ENCODE measurements at places on chromosomes 3 and 15.

DNA sequence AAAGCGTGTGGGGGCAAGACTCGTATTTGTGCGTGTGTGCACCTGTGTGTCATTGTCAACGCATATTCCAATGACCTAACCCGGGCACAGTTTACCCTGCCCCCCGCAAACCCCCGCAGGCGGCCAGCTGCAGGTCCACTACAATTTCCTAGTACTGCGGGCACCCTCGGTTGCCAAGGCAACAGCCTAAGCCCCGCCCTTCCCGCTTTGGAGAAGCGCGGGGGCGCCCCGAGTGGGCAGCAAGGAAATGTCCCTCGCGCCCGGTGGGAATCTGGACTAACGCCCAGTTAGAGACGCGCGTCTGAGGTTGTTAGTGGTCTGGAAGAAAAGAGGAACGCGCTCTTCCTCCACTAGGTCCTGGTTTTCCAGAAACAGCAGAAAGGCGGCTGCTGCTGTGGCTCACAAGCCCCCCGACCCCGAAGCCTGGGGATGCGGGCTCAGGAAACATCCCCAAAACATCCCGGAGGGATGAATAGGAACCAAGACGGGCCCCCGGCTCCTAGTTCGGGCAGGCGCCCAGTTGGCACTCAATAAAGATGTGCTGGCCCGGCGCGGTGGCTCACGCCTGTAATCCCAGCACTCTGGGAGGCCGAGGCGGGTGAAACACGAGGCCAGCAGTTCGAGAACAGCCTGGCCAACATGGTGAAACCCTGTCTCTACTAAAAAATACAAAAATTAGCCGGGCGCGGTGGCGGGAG is 1.1 kb downstream of the ABHD14A start:
- DNase-seq: peak; percentile 70

GRCh38 chr15:40909662-40910630 is 15.7 kb downstream of the VPS18 start:
- no peak for DNase-seq

DNA sequence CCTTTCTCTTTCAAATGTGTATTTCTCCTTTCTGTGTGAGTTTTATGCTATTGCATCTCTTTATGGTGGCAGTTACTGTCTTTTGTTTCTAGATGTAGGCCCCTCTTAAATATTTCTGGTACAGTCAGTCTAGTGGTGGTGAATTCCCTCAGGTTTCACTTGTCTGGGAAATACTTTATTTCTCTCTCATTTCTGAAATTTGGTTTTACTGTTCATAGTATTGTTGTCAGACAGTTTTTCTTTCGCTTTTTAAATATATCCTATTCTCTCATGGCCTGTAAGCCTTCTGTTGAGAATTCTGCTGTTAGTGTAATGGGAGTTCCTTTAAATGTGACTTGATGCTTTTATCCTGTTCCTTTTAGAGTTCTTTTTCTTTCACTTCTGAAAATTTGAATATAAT is 874.0 kb downstream of the PLOD2 start:
- no peak for DNase-seq

DNA sequence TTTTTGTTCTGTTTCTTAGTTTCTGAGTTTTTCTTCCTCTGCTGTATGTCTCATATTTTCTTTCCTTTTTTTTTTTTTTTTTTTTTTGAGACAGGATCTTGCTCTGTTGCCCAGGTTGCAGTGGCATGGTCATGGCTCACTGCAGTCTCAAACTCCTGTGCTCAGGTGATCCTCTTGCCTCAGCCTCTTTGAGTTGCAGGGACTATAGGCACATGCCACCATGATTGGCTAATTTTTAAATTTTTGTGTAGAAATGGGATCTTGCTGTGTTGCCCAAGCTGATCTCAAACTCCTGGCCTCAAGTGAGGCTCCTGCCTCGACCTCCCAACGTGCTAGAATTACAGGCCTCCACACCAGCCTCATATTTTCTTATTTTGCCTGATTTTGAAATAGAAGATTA is 51.9 kb downstream of the CTDSPL2 start:
- no peak for DNase-seq

Measured in left ventricle myocardium inferior (tissue), 1 donor.